ENCODE measurements at places on chromosomes 1 and 21. TPM values are rescaled to one million over a fixed set of nuclear protein-coding genes. Genes with fewer than 3 reads are reported as not detected.

The PLCH2 gene
- 27.9 TPM for total RNA-seq

The DDOST gene
- 132 TPM for total RNA-seq

The NLRP3 gene
- 5.1 TPM for total RNA-seq

The FMOD gene
- total RNA-seq: 0.18 TPM

The AGPAT3 gene
- 69.6 TPM for total RNA-seq

The PIGR gene
- total RNA-seq: 3.2 TPM

The ELAVL4 gene
- not detected for total RNA-seq

The PADI1 gene
- not detected for total RNA-seq

GRCh38 chr1:162709870-162710269 is 77.6 kb downstream of the DDR2 start:
- DNase-seq: no peak

DNA sequence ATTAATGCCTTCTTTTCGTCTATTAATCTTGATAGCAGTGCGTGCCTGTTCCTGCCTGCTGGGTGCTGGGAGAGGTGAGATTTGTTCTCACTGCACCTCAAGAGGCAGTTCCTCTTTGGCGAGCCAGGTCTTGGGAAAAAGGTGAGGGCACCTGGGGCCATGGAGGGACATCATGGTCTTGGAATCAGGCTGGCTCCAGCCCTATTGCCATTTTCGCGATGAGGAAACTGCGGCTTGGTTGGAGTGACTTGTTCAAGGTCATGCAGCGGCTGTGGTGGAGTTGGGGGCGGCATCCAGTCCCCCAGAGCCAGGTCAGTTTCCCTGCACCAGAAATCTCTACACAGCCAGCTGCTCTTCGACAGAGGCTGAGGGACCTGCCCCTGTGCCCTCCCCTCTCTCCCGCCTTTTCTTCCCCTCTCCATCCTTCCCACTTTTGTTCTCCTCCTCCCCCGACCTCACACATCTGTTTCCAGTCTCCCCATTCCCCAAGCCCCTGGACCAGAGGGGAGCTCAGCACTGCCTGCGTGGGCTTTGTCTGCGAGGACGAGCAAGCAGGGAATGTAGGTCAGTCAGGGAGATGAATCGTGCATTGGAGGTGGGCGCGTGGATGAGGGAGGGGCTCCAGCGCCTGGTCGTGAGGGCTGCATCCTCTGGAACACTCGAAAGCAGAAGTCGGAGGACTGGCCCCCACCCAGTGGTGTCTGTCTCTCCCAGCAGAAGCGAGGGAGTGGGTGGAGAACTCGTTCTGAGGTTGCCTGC is 135.1 kb downstream of the ACTL8 start:
- no peak for DNase-seq

- DNase-seq: no peak
Observed at GRCh38 chr1:193113992-193114332, 7.9 kb upstream of the CDC73 start.

DNA sequence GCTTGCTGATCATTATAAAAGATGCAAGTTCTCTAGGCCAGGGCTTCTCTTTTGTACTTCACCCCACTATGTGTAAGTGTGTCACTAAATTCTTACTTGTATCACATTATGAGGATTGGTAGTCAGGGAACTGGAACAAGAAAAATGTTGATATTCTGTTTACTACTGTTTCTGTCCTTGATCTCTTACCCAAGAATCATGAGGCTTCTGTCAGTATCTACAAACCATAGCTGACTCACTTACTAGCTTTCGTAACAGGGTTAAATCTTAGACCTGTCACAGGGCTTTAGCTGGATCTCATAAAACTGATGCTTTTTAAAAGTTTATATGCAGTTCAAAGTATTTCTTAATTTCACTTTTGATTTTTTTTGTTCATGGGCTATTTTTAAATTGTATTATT is 681.2 kb downstream of the PLPP3 start:
- DNase-seq: no peak

- DNase-seq: no peak
Observed at GRCh38 chr1:18238190-18238589, 130.6 kb downstream of the IGSF21 start.

DNA sequence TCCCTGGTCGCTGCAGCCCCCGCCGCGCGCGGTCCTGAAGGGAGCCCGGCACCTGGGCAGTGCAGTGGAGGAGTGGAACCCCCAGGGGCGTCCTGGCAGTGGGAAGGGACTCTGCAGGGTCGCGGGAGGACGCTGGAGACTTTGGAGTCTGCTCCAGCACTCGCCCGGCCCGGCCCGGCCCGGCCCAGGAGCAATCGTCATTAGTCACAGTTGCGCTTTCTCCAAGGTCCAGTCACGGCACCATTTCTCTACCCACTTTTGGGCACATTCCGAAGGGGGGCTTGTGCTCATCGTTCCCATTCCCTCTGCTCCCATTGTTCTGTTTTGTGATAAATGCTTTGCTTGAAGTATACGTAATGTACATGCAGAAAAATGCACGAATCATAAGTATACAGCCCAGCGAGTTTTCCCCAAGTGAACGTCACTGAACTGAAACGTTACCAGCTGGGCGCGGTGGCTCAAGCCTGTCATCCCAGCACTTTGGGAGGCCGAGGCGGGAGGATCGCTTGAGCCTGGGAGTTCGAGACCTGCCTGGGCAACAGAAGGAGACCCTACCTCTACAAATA is 999 bp downstream of the THAP3 start:
- DNase-seq: no peak

- DNase-seq: no peak
Observed at GRCh38 chr1:99441299-99442095, 177.2 kb downstream of the PLPPR4 start.

- no peak for DNase-seq
Observed at GRCh38 chr1:17277511-17278159, 28.7 kb downstream of the PADI3 start.

GRCh38 chr1:21939650-21940374 is 2.7 kb upstream of the HSPG2 start:
- no peak for DNase-seq

GRCh38 chr1:81470275-81470674 is 330.5 kb upstream of the ADGRL2 start:
- no peak for DNase-seq

- no peak for DNase-seq
Observed at GRCh38 chr1:186559601-186560116, 98.7 kb upstream of the PDC start.

GRCh38 chr1:88537787-88538186 is 146.3 kb upstream of the PKN2 start:
- DNase-seq: no peak

DNA sequence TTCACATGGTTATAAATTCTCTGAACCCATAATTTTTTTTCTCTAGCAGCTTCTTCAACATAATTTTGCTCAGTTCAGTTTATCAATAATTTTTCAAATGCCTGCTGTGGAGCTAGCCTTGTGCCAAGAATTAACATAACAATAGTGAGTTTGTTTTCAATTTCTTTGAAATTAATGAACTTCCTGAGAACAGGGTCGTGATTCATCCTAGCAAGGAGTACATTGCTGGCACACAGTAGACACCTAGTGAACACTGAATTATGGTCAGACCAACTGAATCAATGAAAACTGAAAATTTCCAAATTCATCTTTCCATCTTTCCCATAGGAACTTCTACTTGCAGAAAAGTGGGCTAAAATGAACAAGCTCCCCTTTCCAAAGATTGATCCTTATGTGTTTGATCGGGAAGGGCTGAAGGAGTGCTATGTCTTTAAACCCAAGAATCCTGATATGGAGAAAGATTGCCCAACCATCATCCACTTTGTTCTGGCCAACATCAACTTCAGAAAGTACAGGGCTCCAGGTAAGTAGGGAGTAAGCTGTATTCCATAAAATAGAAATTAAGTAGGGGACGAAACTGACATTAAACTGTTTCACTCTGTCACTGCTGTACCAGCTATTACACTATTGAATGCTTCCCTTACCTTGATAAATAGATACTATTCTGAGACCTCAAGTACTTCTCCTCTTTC is 148.7 kb downstream of the PLA2G4A start:
- no peak for DNase-seq

DNA sequence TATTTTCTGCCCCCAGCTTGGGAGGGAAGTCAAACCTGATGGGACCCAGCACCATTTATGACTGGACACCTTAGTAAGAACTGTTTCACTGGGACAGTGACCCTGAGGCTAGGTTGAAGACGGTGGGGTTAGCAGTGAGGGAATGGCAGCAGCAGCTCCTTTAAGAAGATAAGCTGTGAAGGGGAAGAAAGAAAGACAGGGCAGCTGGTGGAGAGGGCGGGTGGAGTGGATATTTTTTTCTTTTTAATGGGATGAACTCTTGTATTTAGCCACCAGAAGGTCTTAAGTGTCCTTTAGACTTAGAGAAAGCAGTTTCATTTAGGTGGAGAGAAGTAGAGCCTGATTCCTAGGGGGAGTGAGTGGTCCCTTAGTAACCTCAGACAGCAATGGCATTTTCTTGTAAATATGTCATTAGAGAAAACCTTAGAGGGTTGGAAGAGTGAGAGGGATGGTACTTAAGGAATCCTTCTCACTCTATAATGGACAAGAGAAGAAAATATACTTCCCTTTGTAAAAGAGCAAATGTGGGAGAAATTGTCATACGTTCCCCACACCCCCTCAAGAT is 187.5 kb downstream of the HHAT start:
- no peak for DNase-seq

GRCh38 chr1:27572019-27572678 is 31.8 kb downstream of the AHDC1 start:
- DNase-seq: no peak

DNA sequence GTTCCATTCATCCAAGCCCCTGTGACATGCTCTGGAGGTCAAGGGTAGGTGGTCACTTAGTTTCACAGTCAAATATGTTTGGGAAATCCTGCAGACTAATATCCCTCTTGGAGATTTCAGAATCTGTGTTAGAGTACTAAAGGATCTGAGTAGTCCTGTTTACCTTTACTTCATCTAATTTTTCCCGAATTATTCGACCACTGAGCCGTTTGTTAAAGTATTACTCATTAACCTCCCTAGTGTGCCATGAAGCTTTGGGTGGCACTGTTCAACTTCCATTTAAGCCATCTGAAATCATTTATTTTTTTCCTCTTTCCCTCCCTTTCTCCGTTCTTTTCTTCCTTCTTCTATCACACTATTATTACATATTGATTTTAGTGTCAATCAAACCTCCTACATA is 109.9 kb downstream of the NGF start:
- DNase-seq: no peak

All from T-cell (primary cell).